Thyroid gland (tissue), 4 donors: ENCODE measurements at places on chromosomes 5 and 9. TPM values are rescaled to one million over a fixed set of nuclear protein-coding genes. Genes with fewer than 3 reads are reported as not detected.

ADAMTSL1 gene
- 9.0 TPM for total RNA-seq

- no peak overlapping the region for H3K4me3 ChIP-seq
- no peaks in the 10 kb centered on the region for H3K36me3 ChIP-seq
- no peaks in the 10 kb centered on the region for H3K4me1 ChIP-seq
- H3K27me3 ChIP-seq, result no peaks in the 10 kb centered on the region
- H3K27ac ChIP-seq, result no peak overlapping the region
- DNase-seq, result no peak
These were observed 288.0 kb downstream of the IZUMO3 start for GRCh38 chr9:24257726-24258125.

- H3K27me3 ChIP-seq, result no peaks in the 10 kb centered on the region
- H3K4me3 ChIP-seq, result no peak overlapping the region
- H3K27ac ChIP-seq, result no peak overlapping the region
- no peaks in the 10 kb centered on the region for H3K36me3 ChIP-seq
- H3K4me1 ChIP-seq, result no peaks in the 10 kb centered on the region
These were observed 111.1 kb downstream of the TLR4 start for GRCh38 chr9:117815315-117815714.

DNA sequence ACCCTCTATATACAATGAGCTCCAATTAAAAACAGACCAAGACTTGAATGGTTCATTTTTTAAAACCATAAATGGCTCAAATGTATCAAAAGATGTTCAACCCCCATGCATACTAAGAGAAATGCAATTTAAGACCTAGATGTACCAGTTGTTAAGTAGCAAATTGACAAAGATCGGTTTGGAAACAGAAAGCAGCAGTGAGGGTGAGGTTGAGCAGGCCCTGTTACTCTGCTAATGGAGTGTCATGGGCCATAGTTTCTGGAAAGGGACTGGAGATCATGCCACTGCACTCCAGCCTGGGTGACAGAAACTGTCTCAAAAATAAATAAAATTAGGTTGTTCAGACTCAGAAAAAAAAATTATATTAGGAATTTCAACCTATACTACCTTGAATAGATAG lies 55.0 kb downstream of the FNBP1 start:
- H3K4me3 ChIP-seq, result no peak overlapping the region
- H3K27ac ChIP-seq, result peak overlapping the region; percentile 42
- H3K36me3 ChIP-seq, result no peaks in the 10 kb centered on the region
- H3K27me3 ChIP-seq, result no peaks in the 10 kb centered on the region

DNA sequence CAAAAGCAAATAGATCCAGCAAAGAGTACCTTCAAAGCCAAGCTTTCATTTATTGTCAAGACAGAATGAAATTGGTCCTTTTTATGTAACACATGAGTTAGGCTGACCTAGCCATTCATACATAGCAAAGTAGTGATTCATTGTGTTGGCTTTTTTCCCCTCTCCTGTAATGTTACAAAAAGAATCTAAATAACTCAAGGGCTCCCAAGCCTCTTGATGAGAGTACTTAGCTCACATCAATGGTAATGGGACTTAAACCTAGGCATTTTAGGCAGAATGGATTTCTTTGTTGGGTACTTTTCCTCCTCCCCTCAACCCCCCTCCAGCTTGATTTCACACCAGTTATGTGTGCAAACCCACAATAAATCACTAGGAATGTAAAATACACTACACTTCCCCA lies 123.7 kb downstream of the EBF1 start:
- no peak overlapping the region for H3K4me3 ChIP-seq
- no peaks in the 10 kb centered on the region for H3K36me3 ChIP-seq
- H3K27me3 ChIP-seq, result no peaks in the 10 kb centered on the region
- DNase-seq, result no peak
- no peak overlapping the region for H3K27ac ChIP-seq
- H3K4me1 ChIP-seq, result peaks cover 27% of the 10 kb centered on the region

DNA sequence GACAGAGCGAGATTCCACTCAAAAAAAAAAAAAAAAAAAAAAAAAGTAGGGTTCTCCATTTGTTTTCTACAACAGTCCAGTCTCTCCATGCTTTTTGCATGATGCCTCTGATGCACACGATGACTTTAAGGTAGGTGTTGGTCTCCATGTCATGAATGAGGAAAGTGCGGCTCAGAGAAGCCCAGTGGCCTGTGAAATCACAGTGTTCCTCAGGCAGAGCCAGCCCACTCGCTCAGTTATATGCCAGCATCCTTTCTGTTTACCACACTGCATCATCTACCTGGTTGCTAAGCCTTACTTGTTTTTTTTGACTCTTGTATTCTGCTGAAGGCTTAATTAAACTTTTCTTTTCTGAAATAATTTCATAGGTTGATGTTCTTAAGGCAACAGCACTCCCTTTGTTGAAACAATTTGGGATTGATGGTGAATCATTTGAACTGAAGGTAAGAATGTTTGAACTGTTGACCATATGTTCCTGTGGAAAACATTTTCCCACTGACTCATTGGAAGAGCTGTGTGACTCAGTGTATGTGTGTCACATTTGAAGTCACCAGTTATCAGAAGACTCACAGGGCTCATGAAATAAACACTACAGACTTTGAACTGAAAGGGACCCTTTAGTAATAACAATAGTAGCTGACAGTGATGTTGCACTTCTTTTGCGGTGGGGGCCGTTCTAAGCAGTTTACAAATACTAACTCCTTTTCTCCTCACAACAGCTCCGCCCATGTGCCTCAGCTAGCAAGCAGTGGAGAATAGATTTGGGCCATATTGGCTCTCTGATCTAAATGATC lies 40.2 kb downstream of the RCL1 start:
- no peaks in the 10 kb centered on the region for H3K4me1 ChIP-seq
- H3K36me3 ChIP-seq, result no peaks in the 10 kb centered on the region
- no peak for DNase-seq
- no peak overlapping the region for H3K27ac ChIP-seq

GRCh38 chr9:69376651-69377050 lies 51.6 kb downstream of the ENTREP1 start:
- H3K4me3 ChIP-seq, result no peak overlapping the region
- peaks cover 28% of the 10 kb centered on the region for H3K4me1 ChIP-seq
- peak overlapping the region; percentile 77 for H3K27ac ChIP-seq

DNA sequence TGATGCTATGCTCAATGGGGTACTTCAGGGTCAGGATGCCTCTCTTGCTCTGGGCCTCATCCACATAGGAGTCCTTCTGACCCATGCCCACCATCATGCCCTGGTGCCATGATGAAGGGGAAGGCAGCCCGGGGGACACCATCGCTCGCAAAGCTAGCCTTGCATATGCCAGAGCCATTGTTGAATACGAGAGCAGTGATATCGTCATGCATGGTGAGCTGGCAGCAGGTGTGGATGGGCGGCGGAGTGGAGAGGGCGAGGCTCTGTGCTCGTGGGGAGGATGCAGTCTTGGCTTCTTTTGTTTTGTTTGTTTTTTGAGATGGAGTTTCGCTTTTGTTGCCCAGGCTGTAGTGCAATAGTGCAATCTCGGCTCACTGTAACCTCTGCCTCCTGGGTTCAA lies 17.2 kb upstream of the SPZ1 start:
- peak; percentile 35 for DNase-seq
- no peaks in the 10 kb centered on the region for H3K4me1 ChIP-seq
- no peak overlapping the region for H3K27ac ChIP-seq
